Spleen (tissue), 13 donors: ENCODE measurements at places on chromosomes 6 and 20. TPM values are rescaled to one million over a fixed set of nuclear protein-coding genes. Genes with fewer than 3 reads are reported as not detected.

Gene PM20D2
- total RNA-seq = 9.9 TPM

Gene TGM3
- 0.57 TPM for total RNA-seq

Gene TCP11
- total RNA-seq = not detected

Gene OPN5
- total RNA-seq = not detected

Gene CNBD2
- total RNA-seq = 7.4 TPM

Gene SLC26A8
- total RNA-seq = 3.6 TPM

Gene GLP1R
- not detected for total RNA-seq

Gene HDDC2
- 38.0 TPM for total RNA-seq

Gene MUCL3
- total RNA-seq = not detected

Gene CTCFL
- not detected for total RNA-seq

Gene SAPCD1
- total RNA-seq = 4.3 TPM

Gene OOEP
- total RNA-seq = not detected

Gene RGL2
- total RNA-seq = 199 TPM

Gene LAMP5
- 0.64 TPM for total RNA-seq

Gene LZTS3
- total RNA-seq = 1.6 TPM
